ENCODE measurements at places on chromosomes 6 and 20. TPM values are rescaled to one million over a fixed set of nuclear protein-coding genes. Genes with fewer than 3 reads are reported as not detected.

The PI3 gene
- total RNA-seq, result 4.6 TPM

The DNAAF9 gene
- 2.6 TPM for total RNA-seq

The DNAH8 gene
- total RNA-seq, result not detected

- no peak overlapping the region for H3K4me3 ChIP-seq
- no peak for DNase-seq
- peaks cover 27% of the 10 kb centered on the region for H3K27me3 ChIP-seq
- H3K4me1 ChIP-seq, result no peaks in the 10 kb centered on the region
Observed at GRCh38 chr6:29558439-29559079, 973 bp downstream of the UBD start.

DNA sequence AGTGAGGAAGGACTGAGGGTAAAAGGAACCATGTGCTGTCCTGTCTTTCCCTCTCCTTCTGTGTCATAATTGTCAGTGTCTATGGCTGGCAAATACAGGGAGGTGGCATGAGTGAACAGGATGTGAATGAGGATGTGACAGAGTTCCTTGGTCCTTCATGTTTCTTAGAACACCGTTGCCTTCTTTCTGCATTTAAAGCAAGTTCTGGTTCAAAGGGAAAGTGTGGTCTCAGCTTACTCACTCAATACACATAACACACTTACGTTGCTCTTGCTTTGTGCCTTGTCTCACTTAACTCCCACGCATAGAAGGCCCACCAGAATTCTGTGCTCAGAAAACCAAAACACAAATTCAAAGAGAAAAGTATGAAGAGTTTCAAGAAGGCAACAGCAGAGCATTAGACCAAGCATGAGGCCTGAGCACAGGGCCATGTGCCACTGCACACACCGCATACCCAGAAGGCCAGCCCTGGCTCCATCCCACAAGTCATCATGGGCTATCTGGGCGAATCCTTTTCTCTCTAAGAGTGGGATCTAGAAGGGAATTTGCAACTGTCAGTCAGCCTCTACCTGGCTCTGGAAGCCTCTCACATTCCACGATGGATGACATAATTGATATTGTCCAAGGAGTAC lies 38.9 kb upstream of the SAYSD1 start:
- H3K27me3 ChIP-seq, result peaks cover 34% of the 10 kb centered on the region
- H3K36me3 ChIP-seq, result no peaks in the 10 kb centered on the region
- no peak for DNase-seq
- H3K27ac ChIP-seq, result no peak overlapping the region
- no peak overlapping the region for H3K4me3 ChIP-seq

- peaks cover 11% of the 10 kb centered on the region for H3K4me1 ChIP-seq
- H3K36me3 ChIP-seq, result no peaks in the 10 kb centered on the region
Observed at GRCh38 chr20:1299522-1299921, 29.4 kb downstream of the SDCBP2 start.

The RAET1L gene
- total RNA-seq, result 2.8 TPM

All from PC-9 (cell line).